KBM-7 (cell line): ENCODE measurements at places on chromosomes 7 and 10.

DNA sequence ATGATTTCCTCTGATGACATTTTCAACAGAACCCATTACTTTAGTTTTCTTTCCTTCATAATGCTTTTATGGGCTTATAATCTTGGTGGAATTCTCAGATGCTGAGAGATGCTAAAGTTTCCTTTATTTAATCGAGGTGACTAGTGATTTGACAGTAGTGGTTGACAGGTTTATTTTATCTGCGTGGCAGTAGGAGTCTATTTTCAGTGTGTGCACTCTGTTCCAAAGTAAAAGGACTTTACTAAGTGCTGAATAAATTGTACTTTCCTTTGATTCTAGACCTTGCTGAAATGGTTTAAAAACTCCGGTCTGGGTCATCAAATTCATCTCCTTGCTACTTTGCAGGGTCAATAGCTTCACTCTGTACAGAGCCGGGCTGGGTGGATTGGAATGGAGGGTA, 900.3 kb downstream of the LRMDA start:
- no peak for DNase-seq

DNA sequence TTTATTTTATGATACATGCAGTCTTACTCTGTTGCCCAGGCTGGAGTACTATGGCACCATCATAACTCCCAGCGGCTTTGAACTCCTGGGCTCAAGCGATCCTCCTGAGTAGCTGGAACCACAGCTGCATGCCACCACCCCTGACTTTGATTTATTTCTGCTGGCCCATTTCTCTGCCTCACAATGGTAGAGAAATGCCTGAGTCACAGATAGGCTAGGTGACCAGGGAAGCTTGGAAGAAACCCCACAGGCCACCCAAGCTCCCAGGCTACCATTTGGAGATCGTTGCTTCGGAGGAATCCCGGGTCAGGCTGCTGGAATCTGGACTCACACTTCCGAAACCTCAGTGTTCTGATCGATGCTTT, 17.4 kb upstream of the BAIAP2L1 start:
- DNase-seq: no peak

DNA sequence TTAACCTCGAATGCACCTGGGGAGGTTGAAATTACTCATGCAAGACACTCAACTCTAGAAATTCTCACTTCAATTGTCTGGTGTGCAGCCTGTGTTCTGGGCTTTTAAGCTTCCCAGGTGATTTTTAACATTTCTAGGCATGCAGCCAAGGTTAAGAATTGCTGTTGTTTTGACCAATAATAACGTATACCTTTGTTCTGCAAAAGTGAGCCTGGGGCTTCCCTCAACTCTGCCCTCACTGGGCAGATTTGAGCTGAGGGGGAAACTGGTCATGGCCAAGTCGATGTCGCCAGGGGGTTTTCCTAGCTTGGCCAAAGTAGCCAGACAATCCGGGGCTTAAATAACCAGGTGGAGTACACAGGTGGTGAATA, 568 bp downstream of the PRSS2 start:
- DNase-seq: no peak

DNA sequence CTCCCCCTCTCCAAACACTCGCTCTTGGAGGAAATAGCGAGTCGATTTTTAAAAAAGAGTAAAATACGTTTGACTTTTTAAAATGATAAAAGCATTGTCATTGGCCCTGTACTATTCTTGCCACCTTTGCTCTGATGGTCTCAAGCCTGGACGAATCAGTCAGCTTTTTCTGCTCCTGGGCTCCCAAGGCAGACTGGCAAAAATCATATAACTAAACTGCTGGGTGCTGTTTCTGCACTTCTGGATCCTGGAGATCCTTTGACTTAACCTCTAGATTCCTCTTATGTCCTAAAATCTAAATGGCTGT, 1.8 kb downstream of the TPST1 start:
- DNase-seq: no peak

GRCh38 chr10:8600192-8600591, 545.7 kb downstream of the GATA3 start:
- no peak for DNase-seq

DNA sequence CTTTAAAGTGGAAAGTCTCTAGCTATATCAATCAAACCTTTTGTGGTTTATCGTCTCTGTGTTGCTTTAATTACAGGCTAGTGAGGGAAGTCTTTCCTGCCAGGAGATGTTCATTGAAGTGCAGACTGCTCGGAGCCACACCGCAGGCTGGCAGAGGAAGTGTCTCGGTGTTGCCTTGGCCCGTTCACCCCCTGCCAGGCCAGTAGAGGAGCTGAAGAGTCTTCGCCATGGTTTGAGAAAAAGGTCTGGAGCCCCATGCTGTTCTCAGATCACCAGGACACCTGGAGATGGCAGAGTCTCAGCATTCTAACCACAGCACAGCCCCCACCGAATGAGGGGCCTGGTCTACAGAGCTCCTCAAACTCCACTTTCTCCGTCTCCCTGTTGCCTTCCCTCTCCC, 275.9 kb upstream of the PLPP4 start:
- no peak for DNase-seq

DNA sequence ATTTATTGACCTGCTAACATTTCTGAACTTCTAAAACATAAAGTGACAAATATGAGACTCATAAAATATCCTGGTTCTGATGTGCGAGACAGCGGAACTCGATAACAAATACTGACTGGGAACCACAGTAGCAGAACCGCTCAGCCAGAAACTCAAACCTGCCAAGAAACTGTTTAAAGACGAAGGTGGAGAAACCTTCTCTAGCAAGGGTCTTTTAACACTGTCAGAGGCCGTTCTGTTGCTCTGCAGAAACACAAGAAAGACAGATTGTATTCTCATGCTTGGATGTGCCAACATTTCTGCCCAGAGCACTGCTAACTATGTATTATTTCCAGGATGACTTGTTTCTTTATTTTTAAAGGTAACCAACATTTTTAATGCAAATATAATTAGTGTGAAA, 514.8 kb upstream of the ADARB2 start:
- DNase-seq: no peak

- DNase-seq: no peak
Observed at GRCh38 chr7:32511791-32512190, 16.5 kb downstream of the AVL9 start.

DNA sequence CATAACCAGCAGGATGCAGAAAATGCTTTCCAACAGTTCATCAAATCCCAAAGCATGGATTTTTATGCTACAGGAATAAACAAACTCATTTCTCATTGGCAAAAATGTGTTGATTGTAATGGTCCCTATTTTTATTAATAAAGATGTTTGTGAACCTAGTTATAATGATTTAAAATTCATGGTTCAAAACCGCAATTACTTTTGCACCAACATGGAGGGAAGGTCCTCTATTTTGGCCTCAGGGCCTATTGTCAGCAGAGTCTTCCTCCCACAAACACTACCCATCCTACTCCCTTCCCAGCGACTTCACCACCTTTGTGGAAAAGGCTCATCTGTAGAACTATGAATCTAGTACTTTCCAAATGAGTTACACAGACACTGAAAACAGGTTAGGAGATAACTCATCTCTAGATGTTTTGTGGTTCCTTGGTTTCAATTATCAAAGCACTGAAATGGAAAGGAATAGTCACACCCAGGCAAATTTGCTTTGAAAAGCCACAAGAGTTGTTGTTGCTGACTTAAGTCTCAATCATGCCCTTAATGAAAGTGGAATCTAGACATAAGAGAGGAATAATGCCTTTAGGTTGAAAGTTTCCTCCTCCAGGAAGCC, 59.4 kb upstream of the FRMD4A start:
- DNase-seq: no peak

- DNase-seq: no peak
Observed at GRCh38 chr10:129021594-129022304, 445.3 kb upstream of the MGMT start.

GRCh38 chr7:41346878-41347277, 356.0 kb downstream of the INHBA start:
- DNase-seq: no peak

- DNase-seq: no peak
Observed at GRCh38 chr10:84876116-84876999, 548.0 kb downstream of the CCSER2 start.

DNA sequence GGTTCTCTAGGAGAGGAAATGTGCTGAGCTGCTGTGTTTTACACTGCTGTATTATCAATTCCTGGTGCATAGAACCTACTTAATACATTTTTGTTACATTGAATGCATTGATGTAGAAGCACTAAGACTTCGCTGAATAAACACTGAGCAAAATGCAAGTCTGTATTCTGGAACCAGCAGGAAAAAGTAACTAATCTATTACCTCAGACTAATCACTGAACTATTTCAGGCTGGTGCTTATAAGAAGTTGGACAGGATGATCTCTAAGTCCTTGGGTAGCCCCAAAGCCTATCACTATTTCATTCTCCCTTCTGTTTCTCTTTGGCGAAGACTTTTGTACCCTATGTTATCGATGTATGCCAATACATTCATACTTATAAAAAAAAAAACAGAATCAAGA, 87.2 kb upstream of the LRRTM3 start:
- DNase-seq: no peak

GRCh38 chr7:151818674-151819519, 58.0 kb downstream of the PRKAG2 start:
- DNase-seq: no peak

GRCh38 chr10:98258683-98259454, 9.1 kb downstream of the LOXL4 start:
- no peak for DNase-seq

GRCh38 chr10:5370493-5371352, 6.0 kb downstream of the UCN3 start:
- DNase-seq: no peak

DNA sequence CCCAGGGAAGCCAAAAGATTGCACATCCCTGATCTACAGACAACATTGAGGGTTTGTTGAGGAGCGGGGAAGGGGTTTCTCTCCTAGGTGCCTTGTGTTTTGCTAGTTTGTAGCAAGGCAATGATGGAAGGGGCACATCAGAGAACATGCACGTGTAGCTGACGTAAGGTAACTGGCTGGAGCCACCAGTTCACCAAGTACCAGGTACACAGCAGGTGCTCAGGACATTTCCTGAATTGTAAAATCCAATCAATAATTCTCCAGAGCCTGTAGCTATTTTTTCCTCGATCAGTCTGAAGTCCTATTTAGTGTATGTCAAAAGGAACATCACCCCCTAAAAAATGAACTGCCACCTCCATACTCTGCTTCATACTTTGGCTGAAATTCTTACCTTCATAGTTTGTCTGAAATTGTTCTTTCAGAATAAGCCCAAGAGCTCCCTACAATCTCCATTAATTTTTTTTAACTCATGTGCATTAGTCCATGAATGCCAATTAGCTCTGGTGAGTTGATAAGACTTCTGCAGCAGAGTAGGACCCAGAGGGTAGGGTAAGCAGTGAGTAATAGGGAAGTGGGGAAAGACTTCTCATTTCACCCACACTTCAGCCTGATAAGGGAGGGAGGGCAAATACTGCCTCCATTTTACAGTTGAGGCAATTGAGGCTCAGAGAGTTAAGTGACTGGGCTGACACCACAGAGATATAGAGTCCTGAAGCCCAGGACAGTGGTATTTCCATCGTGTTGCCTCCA, 36.0 kb upstream of the SLC26A3 start:
- DNase-seq: no peak

- no peak for DNase-seq
Observed at GRCh38 chr7:47807756-47808155, 140.5 kb downstream of the PKD1L1 start.

DNA sequence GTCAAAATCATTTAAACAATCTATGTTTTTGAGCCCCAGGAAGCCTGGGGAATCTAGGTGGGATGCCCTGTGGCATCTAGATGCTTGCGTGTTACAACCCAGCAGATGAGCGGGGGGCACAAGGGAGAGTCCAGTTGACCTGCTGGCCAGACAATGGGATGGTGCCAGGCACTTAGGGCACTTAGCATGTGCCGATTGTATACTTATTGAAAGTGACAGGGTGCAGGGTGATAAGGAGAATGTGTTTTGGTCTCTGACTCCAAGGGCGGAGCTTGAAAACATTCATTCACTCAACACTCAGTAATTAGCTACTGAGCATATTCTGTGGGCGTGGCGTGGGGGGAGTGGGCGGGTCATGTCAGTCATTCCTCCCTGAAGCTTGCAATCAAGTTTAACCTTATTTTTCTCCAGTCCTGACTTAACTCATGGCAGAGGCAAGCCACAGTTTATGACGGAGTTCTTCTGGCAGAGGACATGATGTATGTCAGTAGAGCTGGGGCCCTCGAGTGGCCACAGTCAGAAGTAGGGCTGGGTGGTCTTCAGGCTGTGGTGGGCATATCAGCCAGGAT, 115.1 kb downstream of the PRKCQ start:
- no peak for DNase-seq

GRCh38 chr10:18439601-18440000, 211.8 kb downstream of the NSUN6 start:
- DNase-seq: no peak

GRCh38 chr10:101041252-101041761, 10.3 kb downstream of the SFXN3 start:
- DNase-seq: peak; percentile 91

DNA sequence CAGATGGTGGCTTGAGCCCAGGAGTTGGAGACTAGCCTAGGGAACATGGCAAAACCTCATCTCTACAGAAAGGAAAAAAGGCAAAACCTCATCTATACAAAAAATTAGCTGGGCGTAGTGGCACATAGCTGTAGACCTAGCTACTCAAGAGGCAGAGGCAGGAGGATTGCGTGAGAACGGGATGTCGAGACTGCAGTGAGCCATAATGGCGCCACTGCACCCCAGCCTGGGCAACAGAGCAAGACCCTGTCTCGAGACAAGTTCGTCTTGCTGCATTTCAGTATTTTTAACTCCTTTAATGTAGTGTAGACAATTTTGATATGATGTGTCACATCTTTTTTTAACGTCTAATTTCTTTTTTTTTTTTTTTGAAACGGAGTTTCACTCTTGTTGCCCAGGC, 31.4 kb upstream of the KMT2C start:
- DNase-seq: no peak

DNA sequence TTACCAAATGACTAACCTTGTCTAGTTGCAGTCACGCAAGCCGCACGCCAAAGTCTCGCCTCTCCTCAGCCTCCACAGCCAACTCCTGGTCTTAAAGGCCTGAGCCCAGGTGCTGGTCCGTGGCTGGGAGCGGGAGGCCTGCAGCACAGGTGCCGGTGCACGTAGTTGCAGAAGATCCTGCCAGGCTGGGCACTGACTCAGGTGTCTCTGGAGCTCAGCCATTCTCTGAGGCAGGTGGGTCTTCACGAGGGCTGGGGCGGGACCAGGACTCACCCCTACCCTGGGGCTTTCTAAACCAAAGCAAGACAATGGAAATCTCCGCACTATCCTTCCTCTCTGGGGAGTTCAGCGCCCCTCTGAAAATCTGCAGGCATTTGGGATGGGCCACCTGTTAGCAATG, 216.4 kb downstream of the MLLT10 start:
- no peak for DNase-seq

- no peak for DNase-seq
Observed at GRCh38 chr7:114925434-114925833, 3.5 kb downstream of the MDFIC start.

GRCh38 chr10:100782461-100783244, 37.3 kb downstream of the PAX2 start:
- DNase-seq: no peak

DNA sequence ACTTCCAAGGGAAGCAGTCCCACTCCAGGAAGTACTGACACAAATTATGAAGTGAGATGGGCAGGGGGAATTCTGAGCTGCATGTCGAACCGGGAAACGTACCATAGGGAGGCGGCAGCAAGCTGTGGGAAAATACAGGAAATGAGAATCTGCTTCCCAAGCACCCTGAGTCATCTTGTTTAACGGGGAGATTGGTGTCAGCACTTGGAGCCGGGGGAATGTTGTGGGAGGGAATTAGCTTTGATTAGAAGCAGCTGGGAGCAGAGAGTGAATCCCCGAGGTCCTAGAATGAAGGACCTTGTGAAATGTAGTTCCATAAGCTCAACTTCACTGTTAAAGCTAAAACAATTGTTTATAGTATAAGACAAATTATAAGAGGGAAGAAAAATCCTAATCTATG, 141.4 kb upstream of the PRKCQ start:
- no peak for DNase-seq
